ENCODE measurements at places on chromosomes 1 and 21.

GRCh38 chr1:19091196-19091953 lies 118.7 kb downstream of the UBR4 start:
- no peak for DNase-seq

DNA sequence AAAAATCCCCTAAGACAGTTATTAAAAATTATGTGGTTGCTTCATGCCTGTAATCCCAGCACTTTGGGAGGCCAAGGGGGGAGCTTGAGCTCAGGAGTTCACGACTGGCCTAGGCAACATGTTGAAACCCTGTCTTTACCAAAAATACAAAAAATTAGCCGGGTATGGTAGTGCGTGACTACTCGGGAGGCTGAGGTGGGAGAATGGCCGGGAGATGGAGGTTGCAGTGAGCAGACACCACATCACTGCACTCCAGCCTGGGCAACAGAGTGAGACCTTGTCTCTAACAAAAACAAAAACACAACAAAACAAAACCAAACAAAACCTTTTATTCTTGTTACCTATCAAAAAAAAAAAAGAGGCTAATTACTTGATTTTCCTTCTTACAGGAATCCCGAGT lies 2.1 kb downstream of the ELK4 start:
- DNase-seq: no peak

GRCh38 chr1:54096227-54096876 lies 42.9 kb downstream of the TCEANC2 start:
- no peak for DNase-seq

DNA sequence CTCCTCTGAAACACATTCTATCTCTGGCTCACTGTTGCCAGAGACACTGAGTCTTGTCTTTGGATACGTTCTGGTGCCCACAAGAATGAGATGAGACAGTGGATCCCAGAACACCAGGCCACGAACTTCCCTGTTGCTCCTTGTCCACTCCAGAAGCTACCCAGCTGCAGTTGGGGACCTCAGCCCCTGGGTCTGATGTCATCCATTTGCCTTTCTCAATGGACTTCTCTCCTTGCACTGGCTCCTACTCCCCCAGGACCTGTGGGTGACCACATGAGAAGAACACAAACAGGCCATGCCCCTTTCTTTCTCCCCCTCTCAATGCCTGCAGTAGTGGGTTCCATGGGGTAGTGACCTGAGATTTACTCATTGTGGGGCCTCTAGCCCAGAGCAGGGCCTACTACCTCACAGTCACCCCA lies 5.9 kb downstream of the NBPF1 start:
- no peak for DNase-seq

- DNase-seq: no peak
Measured at GRCh38 chr21:41816583-41817165, 49.8 kb upstream of the RIPK4 start.

- DNase-seq: no peak
Measured at GRCh38 chr1:177021687-177022086, 142.8 kb downstream of the ASTN1 start.

GRCh38 chr1:172719694-172720138 lies 60.8 kb downstream of the FASLG start:
- no peak for DNase-seq

DNA sequence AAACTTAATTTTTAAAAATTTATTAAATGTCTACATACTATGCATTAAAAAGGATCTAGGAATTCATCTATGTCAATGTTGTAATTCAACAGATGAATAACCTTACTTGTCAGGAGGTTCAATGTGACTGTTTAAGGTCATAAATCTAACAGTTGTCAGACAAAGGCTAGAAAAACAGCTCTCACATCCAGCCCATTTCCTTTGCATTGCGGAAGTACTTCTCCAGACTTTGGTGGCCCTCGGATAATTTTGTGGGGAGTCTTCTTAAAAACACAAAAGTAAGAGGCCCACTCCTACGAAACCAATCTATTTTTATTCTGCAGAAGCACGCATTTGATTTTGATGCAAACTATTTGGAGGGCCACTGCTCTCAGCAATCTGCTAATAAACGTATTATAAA lies 122.6 kb upstream of the CHRM3 start:
- no peak for DNase-seq

DNA sequence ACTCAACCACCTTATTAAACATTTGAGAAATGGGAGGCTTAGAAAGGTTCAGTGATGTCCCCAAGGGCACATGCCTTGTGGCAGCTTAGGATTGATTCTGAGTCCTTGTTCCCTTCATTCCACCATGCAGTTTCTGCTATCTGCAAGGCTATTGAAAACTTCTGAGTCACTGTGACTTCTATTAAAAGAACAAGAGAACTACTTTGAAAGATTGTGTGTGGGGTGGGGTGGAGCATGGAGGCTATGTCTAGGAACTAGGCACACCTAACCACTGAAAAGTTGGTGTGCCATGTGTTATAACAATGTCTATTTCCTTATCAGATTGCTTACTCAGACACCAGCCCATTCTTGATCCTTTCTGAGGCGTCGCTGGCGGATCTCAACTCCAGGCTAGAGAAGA lies 10.8 kb downstream of the MTARC1 start:
- DNase-seq: no peak

- DNase-seq: no peak
Measured at GRCh38 chr1:19647643-19648042, 3.5 kb downstream of the NBL1 start.

DNA sequence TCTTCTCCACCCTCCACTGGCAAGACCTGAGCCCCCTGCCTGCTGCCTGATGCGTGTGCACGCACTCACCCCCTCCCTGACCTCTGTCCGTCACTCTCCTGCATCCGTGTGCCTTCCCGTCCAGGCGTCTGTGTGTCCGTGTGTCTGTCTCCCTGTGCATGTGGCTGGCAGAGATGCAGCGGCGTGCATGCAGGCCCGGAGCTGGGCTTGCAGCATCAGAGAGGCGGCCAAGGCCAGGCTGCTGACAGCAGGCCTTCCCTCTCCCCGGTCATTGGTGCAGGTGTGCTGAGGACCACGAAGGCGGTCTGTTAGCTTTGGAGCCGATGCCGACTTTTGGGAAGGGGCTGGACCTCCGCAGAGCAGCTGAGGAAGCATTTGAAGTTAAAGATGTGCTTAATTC lies 22.8 kb upstream of the ARHGEF16 start:
- DNase-seq: no peak

DNA sequence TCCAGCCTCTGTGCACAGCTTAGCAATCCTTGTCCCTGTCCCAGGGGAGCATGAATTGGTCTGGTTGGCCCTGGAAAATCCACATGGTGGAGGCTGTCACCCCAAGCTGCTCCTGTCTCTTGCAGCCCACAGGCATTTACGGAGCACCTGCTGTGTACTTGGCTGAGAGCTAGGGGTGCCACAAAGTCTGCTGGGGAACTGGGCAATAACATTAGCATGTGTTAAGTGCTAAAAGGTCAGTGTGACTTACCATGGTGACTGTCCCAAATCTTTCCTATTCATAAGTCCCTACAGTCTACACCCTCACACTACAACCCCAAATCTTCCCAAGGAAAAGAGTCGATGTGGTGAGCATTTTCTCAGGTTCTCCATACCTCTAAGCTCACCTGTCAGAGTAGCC lies 53.6 kb upstream of the ARTN start:
- no peak for DNase-seq

GRCh38 chr1:3598522-3599285 lies 12.6 kb downstream of the MEGF6 start:
- DNase-seq: no peak

GRCh38 chr1:208085655-208086515 lies 158.3 kb downstream of the PLXNA2 start:
- no peak for DNase-seq

DNA sequence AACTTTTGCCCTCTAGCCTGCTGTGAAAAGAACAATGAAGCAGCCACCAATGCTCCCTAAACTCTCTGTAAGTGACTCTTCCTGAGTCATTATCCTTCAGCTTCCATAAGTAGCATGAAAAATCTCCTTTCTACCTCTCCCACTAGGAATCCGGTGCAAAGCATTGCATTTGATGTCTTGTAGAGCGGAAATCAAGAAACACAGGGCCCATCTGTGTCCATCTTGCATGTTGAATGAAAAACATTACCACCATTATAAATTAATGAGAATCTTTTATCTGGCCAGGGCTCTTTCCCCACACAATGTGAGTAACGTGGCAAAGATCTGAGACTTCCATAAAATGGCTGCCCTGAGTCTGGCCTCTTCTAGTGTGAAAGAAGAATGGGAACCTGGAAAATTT lies 324.4 kb downstream of the ADGRL2 start:
- DNase-seq: no peak

DNA sequence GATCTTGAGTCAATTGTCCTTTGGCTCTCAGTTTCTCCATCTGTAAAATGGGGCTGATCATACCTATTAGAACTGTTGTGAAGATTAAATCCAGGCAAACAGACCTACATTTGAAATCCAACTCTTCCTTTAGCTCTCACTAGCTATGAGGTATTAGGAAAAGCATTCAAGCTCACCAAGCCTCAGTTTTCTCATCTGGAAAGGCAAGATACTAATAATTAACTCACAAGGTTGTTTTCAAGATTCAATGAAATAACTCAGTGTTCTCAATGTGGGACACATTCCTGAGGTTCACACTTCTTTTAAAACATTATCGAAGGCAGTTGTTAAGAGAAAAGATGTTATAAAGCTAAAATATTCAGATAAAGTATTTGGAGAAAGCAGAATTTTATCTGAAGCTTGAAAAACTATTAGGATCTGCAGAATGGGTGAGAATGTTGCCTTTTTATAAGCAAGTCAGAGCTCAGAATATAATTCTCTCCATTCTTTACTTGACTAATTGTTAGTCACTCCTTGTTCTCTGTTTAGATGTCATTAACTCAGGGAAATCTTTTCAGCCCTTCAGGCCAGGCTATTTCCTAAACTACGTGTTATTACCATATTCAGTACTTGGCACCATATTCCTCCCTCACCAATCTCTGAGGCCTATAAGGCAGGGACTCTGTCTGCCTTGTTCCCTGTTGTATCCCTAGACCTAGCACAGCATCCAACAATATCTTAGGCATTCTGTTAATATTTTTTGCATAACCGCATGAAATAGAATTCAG lies 72.0 kb upstream of the VAV3 start:
- DNase-seq: no peak

DNA sequence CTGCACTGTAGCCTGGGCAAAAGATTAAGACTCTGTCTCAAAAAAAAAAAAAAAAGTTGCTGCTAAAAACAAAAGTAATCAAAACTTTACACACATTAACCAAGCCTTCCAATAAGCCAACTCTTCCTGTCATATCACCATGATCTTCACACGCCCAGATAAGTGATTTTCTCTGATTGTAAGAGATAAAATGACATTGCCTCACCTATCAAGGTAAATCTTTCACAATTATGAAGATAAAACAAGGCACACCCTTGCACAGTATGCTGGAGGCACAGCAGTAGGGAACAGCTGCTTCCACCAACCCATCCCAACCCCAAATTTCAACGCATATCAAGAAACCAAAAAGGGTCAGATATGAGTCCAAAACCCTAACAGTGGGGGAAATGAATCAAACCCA lies 8.8 kb upstream of the TIAM1 start:
- DNase-seq: no peak

DNA sequence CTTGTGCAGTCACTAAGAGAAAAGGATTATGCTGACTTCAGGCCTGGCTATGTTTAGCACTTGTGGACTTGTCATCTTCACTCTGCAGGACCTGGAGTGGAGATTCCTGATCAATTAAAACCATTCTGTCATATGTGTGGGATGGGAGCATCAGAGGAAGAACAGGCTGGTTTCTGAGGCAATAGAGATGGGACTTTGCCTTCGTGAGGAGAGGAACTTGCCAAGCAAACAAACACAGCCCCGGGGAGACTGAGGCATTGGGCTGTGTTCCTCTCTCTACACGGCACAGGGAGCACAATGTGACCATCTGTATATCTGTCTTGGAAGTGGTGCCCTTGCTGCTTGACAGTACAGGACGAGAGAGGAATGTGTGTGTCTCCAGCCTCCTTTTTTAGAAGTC lies 23.1 kb downstream of the VASH2 start:
- no peak for DNase-seq

DNA sequence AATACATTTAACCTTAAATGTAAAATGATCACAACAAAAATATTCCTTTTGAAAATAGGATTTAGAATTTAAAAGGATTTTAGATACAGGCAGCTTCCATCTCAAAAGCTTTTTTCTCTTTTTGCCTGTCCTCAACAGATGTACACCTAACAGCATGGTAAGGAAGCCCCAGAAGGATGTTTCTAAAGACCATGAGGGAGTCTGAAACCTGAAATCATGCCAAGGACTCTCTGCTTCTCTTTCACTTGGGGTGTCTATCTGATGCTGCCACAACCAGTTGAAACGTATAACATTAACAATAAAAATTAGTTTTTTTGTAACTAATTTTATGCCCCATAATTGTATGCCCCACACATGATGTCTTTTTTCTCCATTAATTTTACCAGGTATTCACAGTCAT lies 5.4 kb upstream of the ZNF281 start:
- DNase-seq: no peak

DNA sequence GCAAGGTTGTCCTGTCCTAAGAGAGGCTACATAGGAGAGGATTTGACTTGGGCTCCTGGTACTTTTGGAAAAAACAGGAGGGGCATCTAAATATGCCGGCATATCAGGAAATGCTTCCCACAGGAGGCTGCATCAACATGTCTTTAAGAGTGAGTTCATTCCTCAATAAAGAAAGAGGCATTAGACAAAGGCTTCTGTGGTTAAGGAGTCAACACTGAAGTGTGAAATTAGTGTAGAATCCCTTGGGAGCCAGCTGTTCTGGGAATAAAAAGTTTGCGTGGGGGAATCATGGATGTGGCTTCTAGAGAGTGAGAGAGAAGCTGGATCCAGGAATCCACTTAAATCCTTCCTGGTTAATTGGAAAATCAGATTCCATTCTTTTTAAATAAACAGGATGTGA lies 69.5 kb downstream of the DNM3 start:
- DNase-seq: no peak

GRCh38 chr1:226402739-226403165 lies 5.1 kb downstream of the PARP1 start:
- DNase-seq: no peak

- DNase-seq: no peak
Measured at GRCh38 chr1:11328444-11328843, 55.4 kb downstream of the UBIAD1 start.

- DNase-seq: no peak
Measured at GRCh38 chr1:234932511-234933430, 195.9 kb downstream of the TOMM20 start.

DNA sequence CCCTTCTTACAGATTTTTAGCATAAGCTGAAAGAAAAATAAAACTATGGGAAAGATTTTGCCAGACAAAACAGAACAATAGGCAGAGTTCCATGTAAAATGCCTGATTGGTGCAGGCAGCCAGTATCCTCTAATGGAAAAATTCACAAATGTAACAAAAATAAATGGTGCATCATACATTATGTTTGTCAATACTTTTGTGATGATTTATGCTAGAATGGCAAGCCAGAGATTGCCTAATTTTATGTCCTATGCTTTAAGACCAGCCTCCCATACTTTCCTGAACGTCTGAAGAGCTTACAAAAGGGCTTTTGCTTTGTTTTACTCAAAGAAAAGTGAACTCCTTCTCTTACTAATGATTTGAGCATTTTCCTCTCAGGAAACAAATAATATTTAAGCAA lies 81.5 kb upstream of the KCNJ15 start:
- no peak for DNase-seq

GRCh38 chr1:43577655-43578542 lies 47.2 kb downstream of the PTPRF start:
- no peak for DNase-seq

Data from left renal cortex interstitium (tissue), 4 donors.